ENCODE measurements at places on chromosomes 16 and 17.

DNA sequence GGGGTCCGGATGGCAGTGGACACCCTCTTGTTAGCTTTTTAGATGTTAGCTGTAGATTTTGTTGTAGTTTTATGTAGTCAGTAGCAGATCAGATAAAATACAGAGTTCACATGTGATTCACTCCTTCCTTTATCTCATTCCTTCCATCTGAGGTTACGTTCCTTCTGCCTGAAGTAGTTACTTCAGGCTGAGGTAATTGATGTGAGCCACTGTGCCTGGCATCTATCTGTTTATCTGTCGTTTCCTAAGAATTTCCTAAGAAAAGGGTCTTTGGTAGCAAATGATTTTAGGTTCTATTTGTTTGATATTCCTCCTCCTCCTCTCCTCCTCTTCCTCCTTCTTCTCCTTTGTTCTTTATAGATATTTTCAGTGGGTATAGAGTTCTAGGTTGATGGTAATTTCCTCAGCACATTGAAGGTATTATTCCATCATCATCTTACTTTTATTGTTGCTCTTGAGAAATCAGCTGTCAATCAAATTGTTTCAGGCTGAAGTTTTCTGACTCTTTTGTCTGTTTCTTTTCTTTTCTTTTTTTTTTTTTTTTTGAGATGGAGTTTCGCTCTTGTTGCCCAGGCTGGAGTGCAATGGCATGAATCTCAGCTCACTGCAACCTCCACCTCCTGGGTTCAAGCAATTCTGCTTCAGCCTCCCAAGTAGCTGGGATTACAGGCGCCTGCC is 29.6 kb upstream of the FBXO47 start:
- no peak for DNase-seq

- DNase-seq: no peak
Observed at GRCh38 chr16:88317613-88317965, 65.2 kb upstream of the ZNF469 start.

- peak; percentile 24 for DNase-seq
Observed at GRCh38 chr17:37605813-37606505, 3.3 kb downstream of the SYNRG start.

DNA sequence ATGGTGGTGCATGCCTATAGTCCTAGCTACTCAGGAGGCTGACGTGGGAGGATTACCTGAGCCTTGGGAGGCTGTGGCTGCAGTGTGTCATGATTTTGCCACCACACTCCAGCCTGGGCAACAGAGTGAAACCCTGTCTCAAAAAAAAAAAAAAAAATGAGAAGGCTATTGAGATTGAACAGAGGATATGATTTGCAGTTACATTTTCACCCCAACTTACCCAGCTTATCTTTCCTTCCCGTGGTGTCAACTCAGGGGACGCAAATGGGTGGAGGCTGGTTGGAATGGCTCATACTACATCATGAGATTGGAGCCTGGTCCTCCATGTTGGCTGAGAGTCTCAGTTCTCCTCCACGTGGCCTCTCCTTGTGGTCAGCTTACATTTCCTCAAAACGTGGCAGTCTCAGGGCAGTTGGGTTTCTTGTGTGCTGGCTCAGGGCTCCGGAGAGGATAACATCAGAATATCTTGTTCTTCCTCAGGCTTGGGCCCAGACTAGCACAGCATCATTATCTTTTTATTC is 17.2 kb upstream of the NSMCE1 start:
- DNase-seq: peak; percentile 82

GRCh38 chr17:60077226-60077625 is 1.5 kb downstream of the HEATR6 start:
- no peak for DNase-seq

DNA sequence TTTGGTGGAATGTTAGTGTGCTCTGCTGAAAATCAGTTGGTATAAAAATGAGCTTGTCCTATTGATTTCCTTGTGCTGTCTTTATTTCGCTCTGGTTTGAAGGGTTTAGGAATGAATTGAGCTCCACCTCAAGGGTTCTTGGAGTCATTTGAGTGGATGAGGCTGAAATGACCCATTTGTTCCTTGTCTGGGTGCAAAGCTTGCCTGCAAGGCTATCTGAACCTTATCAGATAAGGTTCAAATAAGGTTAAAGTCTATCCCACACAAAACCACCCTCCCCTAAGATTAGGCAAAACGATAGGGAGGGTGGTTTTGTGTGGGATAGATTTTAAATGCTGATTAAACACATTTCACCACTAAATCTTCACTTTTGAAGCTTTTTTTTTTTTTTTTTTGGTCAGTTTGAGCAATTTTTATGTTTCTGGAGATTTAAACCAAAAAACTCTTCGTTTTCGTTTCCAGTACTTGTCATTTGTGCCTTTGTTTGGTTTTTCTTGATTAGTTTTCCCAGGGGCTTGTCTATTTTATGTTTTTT is 62.7 kb downstream of the ARHGAP44 start:
- DNase-seq: no peak
